ENCODE measurements at places on chromosomes 12 and 14.
A peak's percentile ranks its signal among the peaks of the same experiment; 100 is the strongest.

GRCh38 chr12:6964605-6965025 is 5.8 kb downstream of the PHB2 start:
- no peak for DNase-seq

- DNase-seq, result peak; percentile 63
Measured at GRCh38 chr14:67704484-67705089, 2.9 kb downstream of the RDH12 start.

- DNase-seq, result peak; percentile 21
Measured at GRCh38 chr14:91482263-91483013, 27.7 kb downstream of the PPP4R3A start.

- peak; percentile 98 for DNase-seq
Measured at GRCh38 chr14:69247676-69248440, 12.1 kb upstream of the GALNT16 start.

- DNase-seq, result no peak
Measured at GRCh38 chr14:27372771-27373170, 774.9 kb upstream of the NOVA1 start.

GRCh38 chr12:43325786-43326185 is 226.2 kb downstream of the ADAMTS20 start:
- no peak for DNase-seq

- DNase-seq, result no peak
Measured at GRCh38 chr12:12642916-12643315, 31.2 kb downstream of the CREBL2 start.

- DNase-seq, result peak; percentile 74
Measured at GRCh38 chr12:121581686-121582429, 1.0 kb upstream of the KDM2B start.

GRCh38 chr12:117127933-117128823 is 29.0 kb upstream of the TESC start:
- DNase-seq, result no peak

DNA sequence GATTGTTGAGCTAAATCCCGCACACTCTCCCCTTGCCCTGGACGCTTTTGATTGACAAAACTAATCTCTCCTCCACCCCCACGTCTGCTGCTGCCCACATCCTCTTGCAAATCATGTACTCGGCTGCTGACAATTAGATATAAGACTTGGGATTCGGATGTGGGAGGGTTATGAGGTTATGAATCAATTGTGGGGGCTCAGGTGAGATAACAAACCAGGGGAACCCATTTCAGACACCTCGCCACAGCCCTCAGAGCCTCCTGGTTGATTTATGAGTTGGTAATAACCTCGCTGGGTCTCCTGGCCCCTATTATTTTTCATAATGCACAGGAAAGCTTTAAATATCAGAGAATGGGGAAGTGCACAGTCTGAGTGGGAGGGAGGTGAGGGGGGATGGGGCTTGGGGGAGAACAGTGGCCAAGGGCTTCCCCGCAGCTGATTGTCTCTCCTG is 449.9 kb downstream of the DPF3 start:
- DNase-seq, result no peak

DNA sequence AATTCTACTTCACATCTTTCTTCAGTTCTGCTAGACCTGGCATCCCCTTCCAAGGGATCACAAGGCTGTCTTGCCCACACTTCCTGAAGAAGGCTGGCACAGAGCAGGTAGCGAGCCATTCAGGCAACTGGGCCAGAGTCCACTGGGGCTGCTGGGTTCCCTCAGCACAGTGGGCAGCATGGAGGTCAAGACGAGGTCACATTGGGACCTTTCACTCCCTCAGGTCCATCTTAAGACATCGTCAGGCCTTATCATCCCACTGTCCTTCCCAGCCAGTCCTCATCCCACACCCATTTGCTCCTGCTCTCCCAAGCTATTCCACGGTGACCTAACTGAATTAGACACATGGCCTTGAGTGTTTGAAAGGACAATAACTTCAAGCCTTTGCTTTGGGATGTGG is 143.1 kb upstream of the HIF1A start:
- no peak for DNase-seq

- peak; percentile 46 for DNase-seq
Measured at GRCh38 chr12:19842116-19842515, 402.8 kb downstream of the AEBP2 start.

DNA sequence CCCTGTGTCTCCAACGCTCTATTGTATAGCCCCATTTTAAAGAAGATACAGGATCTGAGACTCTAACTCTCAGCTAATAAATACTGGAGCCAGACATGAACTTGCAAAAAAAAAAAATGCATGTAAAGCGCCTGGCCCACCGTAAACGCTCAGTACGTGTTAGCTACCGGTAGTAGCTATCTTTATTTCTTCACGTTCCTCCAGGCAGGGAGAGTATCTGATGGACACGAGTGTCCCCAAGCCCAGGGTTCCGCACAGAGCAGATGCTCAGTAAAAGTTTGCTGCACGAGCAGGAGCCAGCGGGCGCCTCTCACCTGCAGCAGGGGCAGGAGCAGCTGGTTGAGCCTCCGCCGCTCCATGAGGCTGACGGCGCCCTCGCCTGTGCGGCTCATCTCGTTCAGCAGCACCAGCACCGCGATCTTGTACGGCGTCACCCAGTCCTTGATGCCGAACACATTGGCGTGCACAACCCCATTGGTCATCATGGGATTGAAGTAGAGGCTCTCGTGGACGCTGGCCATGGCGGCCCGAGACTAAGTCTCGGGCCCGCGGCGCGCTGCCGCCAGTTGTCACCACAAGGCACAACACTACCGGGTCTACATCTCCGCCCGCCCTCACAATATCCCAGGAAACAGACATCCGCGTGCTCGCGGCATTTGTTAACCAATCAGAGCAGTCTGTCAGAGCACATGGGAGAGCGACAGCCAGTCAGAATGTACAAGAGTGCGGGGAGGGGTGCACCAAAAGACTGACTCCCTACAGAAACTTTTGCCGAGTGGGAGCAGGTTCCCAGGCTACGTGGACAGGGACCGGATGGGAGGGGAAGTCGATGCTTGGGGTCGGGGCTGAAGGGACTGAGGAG is at the start of gene ANAPC5:
ANAPC5 (minus strand) TSS at position 592 of the 862 bp plus-strand sequence; CDS start at position 521, 71 bp downstream.
- DNase-seq, result peak; percentile 100

GRCh38 chr14:53190938-53191337 is 37.8 kb upstream of the DDHD1 start:
- no peak for DNase-seq

GRCh38 chr12:6547987-6548386 is 7.9 kb downstream of the IFFO1 start:
- DNase-seq, result peak; percentile 88

Measured in muscle of leg (tissue), 16 donors.